BJ (cell line): ENCODE measurements at places on chromosomes 2 and 18.

GRCh38 chr18:56197241-56197859 is 441.0 kb downstream of the TXNL1 start:
- DNase-seq, result no peak

GRCh38 chr2:134668821-134669220 is 50.0 kb downstream of the TMEM163 start:
- no peak for DNase-seq

DNA sequence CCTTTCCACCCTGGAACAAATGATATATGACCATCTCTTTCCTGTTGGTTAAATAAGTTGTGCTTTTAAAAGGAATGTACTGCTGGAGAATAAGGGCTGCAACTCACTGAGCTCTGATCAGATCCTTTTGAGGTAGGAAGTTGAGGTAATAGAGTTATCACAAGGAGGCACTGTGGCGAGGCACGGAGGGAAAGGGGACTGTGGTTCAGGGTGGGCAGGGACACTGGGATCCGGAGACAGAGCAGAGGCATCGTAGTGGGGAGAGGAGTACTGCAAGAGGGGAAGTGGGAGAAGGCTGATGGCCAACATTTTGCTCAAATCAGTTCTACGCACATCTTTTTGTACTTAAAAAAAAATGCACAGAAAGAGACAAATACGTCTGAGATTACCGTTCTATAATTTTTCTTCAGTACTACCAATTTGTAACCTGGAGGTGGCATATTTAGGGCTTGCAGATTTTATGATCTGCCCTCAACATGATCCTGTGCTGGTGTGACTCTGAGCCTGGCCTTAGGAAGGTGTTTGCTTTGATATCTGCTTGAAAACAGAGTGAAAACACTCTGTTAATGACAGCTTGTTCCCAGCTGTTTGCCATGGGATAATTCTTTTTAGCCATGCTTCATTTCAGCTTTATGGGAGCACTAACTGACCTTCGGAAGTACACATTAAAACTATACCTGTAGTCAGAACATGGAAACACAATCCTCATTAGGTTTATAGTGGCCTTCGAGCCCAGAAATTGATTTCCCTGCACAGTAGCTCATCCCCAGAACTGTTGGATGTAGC is 168.1 kb downstream of the KCNE4 start:
- DNase-seq, result no peak

- DNase-seq, result peak; percentile 95
These were observed 109.0 kb upstream of the SLC35G4 start for GRCh38 chr18:11500153-11501122.

DNA sequence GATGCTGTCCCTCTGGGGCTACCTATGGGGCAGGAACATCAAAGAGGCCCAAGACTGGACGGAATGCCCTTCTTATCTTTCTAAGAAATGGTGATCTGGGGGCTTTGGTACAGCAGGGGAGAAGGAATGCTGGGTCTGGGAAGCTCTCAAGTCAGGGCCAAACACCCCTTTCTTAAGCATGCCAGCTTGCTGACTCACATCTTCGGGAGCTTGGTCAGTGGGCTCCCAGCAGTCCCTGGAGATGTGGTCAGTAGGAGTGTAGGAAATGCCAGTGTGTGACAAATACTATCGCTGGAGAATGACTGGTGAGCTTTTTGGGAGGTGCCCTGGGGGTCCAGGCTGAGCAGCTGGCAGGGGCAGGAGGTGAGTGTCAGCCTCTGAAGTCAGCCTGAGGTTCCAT is 105.0 kb upstream of the CDC42EP3 start:
- peak; percentile 60 for DNase-seq

DNA sequence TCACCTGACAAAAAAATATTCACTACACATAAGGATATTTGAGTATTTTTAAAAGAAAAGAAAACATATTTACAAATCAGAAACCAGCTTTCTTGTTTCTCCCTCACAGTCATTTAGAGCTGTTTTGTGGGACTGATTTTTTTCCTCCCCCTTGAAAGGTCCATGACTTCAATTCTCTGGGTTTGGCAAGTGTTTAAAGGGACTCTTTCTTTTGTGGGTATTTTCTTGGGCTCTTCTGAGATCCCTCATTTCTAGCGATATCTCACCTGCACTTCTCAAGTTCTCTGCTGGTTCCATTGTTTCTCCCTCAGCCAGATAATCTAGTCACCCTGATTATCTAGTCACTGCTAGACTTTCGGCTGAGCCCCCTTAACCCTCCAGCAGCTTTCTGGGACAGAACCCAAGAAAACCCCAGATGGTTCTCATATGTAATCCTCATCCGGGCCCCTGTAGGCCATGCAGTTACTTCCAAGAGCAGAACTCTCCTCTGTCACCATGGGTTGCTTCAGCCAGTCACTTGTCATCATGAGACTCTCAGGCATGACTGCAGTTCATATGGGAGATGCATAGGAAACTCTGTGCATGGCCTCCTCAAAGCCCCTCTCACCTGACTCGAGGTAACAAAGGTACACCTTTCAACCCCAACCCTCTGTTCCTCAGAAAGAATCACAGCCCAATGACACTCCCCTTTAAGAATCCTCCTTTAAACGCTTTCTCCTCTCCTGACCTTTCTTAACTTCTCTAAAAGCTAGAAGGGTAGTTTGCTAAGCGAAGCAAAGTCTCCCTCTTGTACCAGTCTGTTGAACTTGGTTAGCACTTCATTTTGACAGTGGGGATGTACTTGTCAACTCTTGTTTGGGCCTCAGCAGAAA is 36.7 kb upstream of the ITGA4 start:
- no peak for DNase-seq

GRCh38 chr2:44981714-44982108 is 27.5 kb downstream of the SIX2 start:
- DNase-seq, result no peak

- no peak for DNase-seq
These were observed 120.0 kb downstream of the DOCK10 start for GRCh38 chr2:224922142-224922727.

DNA sequence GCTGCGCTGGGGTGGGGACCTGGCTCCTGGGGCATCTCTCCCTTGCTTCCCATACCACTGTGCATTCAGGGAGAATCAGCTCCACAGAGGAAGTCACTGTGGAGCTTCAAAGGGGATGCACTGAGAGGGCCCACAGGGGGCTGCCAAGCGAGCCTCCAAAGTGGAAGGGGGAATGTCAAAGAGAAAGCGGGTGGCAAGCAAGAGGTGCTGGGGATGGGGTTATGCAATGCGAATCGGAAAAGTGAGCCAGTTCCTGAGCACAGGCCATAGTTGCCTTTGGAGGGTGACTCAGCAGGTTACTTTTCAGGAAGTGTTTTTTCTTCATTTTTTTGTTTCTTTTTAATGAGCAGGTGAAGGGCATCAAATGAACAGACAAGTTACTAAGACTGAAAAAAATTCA is 17.6 kb downstream of the PMAIP1 start:
- DNase-seq, result no peak

- no peak for DNase-seq
These were observed 70.8 kb downstream of the C2orf76 start for GRCh38 chr2:119295688-119296375.
